Foreskin keratinocyte (primary cell): ENCODE measurements at places on chromosomes 2 and 18.

DNA sequence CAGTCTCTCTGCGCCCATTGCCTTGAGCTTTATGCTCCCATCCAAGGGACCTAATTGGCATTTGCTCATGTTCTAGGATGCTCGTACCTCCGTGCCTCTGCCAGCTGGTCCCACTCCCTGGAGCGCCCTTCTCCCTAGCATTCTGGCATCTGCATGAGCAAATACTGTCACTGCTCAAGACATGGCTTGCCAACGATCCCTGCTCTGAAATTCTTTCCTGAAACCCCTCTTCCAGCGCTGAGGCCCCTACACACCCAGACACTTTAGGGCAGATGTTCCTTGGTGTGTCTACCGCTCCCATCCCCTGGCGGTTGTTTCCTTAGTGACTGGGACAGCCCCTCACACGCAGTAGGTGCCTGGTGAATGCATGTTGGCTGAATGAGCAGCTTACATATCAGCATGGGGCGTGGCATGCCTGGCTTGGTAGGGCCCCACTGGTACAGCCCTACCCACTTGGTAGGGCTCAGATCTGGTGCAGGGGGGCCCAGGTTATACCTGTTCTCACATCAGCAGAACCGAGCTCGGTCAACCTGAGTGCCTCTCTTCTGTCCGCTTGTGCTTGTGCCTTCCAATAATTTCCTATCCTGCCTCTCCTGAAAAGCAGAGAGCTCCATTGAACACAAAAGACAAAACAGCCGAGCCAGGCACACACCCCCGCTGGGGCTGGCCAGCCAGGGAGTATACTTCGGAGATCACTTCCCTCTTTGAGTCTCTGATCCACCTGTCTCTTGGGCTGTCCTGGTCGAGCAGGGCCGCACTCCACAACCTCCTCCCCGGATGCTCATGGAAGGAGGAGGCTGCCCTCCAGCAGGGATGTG is 59.2 kb downstream of the INHBB start:
- DNase-seq: no peak

DNA sequence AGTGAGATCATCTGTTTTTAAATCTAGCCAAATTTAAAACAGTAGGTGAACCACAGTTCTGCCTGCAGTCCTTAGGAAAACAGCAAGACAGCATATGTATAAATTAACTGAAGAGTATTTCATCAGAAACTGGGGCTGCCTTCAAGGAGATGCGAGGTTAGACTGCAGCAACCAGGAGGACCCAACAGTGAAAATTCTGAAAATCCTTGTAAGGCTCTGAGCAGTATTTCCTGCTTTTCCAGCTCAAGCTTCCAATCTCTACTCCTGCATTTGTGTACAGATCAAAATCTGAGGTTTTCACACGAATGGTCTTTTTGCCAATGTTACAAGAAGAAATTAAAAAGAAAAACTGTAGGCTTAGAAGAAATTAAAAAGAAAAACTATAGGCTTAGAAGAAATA is 43.7 kb downstream of the CERKL start:
- DNase-seq: no peak

DNA sequence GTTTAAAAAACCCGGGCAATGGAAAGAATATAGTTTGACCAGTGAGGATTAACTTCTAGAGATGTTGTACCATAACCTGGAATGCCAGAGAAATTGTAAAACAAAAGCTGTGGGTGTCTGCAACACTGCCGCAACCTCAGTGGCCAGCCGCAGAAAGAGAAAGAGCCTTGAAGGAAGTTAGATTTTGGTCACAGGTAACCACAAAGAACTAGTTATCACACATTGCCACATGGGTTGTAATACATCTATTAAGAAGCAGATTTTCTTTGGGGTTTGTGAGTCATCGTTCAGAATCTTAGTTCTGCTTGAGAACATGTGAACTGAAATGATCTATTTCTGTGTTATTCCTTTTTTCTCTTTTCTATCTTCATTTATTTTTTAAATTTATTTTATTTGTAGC is 222.9 kb upstream of the AGAP1 start:
- no peak for DNase-seq

GRCh38 chr18:44474591-44474990 is 206.1 kb upstream of the SETBP1 start:
- DNase-seq: no peak

- no peak for DNase-seq
Measured at GRCh38 chr2:202564226-202564625, 70.5 kb upstream of the FAM117B start.
